ENCODE measurements at places on chromosomes 3 and 15.

GRCh38 chr3:38007754-38008090 is 17.1 kb downstream of the VILL start:
- DNase-seq = no peak

- DNase-seq = peak; percentile 73
Measured at GRCh38 chr15:40787344-40787841, 17.6 kb downstream of the C15orf62 start.

DNA sequence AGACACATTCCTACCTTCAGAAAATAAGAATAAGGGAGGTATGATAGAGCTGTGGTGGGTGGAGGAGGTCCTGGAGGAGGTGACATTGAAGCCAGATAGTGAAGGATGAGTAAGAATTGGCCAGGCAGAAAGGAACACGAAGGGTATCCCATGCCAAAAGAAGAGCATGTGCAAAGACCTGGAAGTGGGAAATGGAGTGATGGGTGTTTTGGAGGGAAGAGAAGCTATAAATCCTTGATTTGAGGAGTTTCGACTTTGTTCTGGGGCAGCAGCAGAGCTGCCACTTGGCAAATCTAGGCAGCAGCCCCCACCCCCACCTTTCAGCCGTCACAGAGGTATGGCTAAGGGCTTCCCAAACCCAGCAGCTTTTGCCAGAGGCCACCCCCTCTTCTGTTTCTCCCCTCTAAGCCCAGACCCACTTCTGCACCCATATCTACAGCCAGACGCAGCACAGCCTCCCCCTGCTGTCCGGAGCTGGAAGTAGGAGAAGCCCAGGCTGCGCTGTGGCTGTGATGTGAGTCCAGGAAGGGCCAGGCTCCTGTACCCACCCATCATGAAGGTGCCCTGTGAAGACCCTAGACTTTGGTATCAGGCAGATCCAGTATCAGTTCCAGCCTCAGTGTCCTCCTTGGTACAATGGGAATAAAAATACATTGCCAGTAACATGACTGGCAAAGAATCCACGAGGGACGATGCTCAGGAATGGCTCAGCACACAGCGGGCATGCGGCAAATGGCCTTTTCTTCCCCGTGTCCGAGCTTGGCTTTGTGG is 188.7 kb upstream of the LINGO1 start:
- peak; percentile 75 for DNase-seq

DNA sequence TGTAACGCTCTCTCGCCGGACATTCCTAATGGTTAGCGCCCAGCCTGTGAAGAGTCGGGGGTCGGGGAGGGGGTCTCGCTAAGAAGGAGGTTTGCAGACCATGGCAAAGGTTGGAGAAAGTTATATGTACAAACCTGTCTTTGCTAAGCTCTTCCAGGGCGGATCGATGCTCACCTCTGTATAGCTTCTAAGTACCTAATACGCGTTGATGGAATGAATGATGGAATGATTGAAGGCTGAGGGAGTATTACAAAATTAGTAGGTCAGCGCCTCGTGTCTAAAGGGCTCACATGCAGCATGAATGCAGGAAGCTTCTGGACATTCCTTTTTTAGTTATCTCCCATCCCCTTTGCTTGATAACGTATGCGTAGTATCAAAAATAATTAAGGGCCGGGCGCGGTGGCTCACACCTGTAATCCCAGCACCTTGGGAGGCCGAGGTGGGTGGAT is 305 bp upstream of the KPNA1 start:
- no peak for DNase-seq

- DNase-seq = no peak
Measured at GRCh38 chr3:174329321-174329720, 529.8 kb upstream of the NAALADL2 start.

Measured in activated CD8-positive, alpha-beta memory T cell treated with anti-CD3 and anti-CD28 coated beads, Interleukin-2, amount 50 U/mL, for 48 hours (primary cell).